GM12864 (cell line): ENCODE measurements at places on chromosomes 4 and X.

DNA sequence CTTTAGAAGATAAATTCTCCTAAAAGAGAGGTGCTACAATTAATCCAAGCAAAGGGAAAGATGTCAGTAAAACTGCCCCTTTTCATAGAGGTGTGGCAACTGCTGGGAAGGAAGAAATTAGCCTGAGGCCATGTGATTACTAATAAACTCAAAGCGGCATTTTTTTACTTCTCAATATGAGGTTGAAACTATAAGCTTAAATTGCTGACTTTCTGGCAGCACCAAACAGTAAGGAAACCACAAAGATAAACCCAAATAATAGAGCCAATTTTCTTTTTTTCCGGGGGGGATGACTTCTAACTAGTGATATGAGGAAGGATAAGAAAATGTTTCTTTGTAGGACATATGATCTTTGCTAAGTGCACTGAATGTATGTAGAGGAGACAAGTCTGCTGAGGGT is 30.9 kb downstream of the AR start:
- DNase-seq: no peak

- DNase-seq: no peak
Measured at GRCh38 chrX:131288738-131289511, at the start of gene IGSF1. Gene IGSF1 (minus strand): TSS chrX:131289306. CDS start chrX:131286674, 2,632 bp downstream.

DNA sequence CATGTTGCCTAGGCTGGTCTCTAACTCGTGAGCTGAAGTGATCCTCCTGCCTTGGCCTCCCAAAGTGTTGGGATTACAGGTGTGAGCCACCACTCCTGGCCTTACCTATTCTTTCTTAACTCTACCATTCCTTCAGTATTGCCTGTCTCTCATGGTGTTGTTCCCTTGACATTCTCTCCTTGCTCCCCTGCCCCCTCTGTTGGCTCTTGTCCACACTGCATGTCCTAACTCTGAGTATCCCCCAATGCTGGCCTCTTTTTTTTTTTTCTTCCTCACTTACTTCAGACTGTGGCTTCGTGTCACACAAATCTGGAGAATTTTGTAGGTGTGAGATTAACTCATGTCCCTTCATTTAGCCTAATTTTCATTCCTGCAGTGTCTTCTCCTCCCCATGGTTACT is 22.9 kb upstream of the FRMPD4 start:
- DNase-seq: no peak

DNA sequence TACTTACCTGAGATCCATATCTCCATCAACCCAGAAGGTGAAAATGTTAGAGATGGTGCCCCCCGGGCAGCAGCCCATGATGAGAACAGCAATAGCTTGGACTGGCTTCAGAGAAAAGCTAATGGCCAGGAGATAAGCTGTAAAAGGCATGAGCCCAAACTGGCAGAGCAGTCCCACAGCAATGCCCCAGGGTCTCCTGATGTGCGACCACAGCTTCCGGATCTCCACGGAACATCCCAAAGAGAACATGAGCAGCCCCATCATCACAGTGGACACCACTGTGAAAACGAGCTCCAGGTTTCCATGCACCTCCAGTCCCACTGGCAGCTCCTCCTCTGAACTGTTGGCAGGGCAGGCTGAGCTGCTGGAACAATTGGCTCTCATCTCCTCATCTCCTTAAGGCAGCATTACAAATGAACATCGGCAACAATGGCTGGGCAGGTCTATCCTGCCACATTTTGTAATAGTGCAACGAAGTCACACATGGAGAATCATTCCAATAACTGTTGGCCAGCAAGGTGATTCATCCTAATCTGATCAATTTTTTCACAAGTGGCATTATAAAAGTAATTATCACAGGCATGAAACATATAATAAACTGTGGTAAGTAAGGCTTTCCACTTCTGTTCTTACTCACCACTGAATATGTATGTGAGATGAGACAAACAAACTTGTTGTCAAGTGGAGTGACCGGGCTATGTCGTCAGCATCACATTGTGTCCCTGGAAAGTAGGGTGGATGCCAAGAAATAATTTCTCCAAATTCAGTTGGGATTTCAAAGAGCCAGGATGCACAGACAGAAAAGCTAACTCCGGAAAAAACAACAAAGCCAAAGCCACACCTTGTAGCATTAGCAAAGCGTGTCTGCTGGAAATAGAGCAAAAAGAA is at the start of gene SLC10A6:
Gene SLC10A6 (minus strand): TSS at position 653 of the 888 bp plus-strand sequence. CDS start 269 bp downstream, at position 384.
- no peak for DNase-seq

DNA sequence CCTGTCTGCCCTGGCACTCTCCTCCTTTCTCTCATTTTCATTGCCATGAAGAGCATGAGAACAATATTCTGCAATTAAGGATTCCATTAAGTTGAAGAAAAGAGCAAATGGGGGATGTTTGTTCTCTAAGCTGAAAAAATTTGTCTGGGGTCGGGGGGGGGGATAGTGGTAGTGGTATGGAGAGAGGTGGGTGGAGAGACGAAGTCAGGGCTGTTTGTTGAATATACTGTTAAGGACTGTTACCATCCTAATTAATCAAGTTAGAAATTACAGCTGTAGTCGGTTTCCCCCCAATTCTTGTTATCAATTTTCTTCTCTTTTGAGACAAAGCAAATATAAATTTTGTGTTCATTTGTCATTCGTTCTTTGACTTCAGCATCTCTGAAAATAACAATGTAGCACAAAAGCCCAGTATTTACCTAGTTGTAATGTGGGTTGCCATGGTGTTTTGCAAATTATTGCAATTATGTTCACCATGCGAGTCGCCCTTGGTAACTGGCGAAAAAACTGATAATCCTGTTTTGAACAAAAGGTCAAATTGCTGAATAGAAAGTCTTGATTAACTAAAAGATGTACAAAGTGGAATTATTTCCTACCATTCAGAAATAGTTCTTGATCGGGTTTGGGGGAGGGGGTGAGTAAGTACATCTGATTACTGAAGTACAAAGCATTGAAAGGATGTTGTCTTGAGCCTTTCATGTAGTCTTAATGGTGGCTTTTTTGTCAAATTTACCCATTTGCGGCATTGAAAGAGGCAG is 139.1 kb downstream of the ARX start:
- no peak for DNase-seq

DNA sequence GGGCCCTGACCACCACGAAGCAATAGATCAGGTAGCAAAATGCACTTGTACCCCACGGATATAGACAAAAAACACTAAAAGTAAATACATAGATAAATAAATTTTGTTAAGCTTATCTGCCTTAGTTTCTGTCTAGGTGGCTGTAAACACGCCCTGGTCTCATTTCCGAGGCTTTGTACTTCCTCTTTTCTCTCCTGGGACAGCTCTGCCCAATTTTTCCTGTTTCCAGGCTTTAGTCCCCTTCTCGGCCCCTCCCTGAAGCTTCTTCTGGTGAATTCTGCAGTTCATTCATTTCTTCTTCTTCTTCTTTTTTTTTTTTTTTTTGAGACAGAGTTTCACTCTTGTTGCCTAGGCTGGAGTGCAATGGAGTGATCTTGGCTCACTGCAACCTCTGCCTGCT is 73.4 kb upstream of the STOX2 start:
- DNase-seq: no peak

GRCh38 chr4:73080789-73081188 is 11.3 kb upstream of the COX18 start:
- DNase-seq: no peak

DNA sequence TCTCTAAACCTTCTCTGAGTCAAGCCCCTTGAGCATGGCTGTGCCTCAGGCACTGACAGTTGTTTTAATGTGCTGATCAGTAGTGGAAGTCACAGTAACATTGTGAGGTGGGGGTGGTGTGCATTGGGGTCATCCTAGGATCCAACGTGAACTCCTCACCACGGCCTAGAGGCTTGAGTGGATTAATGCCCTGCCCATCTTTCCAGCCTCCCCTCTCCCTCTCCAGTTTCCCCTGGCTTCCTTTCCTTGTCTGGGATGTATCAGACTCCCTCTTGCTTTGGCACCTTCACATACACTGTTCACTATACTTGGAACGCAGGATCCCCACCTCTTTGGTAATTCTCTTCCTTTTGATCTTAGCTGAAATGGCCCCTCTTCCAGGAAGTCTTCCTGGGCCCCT is 13.3 kb upstream of the PJA1 start:
- no peak for DNase-seq

GRCh38 chr4:128191115-128191781 is 96.4 kb downstream of the PGRMC2 start:
- peak; percentile 40 for DNase-seq

- no peak for DNase-seq
Measured at GRCh38 chrX:79195027-79195426, 50.5 kb downstream of the GPR174 start.

DNA sequence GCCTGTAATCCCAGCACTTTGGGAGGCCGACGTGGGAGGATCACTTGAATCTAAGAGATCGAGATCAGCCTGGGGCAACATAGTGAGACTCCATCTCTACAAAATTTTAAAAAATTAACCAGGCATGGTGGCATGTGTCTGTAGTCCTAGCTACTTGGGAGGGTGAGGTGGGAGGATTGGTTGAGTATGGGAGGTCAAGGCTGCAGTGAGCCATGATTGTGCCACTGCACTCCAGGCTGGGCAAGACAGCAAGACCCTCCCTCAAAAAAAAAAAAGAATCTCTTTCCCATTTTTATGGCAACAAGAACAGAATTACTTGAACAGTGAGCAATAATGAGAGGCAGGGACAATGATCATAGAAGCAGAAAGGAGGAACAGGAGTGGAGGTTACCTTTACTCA is 94.8 kb downstream of the RNF150 start:
- DNase-seq: no peak

DNA sequence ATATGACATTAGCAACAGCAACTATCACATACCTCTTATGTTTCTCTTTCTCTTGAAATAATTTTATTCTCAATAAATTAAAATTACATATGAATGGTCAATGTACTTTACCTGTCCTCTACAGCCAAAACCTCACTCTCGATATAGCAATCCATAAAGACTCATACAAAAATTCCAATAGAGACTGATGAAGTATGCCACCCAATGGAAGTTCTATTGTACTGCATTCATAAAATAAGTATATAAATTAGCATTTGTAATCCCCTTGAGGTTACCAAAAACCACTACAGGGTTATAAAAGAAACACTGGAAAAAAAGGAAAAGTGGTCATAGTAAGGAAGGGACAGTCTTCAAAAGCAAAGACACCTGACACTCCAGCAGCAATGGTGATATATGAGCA is 32.8 kb downstream of the CLDN2 start:
- no peak for DNase-seq

DNA sequence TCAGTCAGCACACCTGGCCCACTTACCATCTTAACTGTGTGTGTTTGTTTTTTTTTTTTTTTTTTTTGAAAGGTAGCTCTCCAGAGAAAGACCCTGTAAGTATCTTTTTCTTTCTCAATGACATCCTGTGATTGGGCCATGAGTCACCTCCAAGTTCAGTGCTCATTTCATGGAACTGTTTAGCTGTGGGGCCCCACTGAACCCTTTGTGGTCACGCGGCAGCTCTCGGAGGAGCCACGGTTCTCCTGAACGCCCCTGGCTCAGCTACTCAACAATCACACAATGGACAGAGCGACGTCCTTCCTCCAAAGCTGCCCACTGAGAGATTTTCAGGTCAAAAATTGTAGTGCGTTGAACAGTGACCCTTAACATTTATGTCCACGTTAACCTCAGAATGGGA is 14.2 kb upstream of the IL3RA start:
- no peak for DNase-seq

DNA sequence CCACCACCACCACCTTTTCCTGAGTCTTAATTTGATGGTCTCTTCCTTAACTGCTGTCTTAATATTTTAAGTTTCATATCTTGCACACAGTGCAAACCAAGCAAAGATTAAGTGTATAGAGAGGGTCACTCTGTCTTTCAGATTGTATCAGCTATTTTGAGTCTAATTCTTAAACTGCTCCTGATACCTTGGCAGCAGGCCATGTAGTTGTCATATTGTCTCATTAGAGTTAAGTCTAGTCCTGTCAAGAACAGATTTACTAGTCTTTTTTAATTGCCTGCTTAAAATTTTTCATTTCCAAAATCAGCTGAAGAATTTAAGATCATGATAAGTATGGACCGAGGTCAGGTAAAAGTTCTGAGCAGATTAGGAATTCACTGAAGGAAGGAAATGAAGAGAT is 51.5 kb downstream of the FHIP1A start:
- DNase-seq: no peak

DNA sequence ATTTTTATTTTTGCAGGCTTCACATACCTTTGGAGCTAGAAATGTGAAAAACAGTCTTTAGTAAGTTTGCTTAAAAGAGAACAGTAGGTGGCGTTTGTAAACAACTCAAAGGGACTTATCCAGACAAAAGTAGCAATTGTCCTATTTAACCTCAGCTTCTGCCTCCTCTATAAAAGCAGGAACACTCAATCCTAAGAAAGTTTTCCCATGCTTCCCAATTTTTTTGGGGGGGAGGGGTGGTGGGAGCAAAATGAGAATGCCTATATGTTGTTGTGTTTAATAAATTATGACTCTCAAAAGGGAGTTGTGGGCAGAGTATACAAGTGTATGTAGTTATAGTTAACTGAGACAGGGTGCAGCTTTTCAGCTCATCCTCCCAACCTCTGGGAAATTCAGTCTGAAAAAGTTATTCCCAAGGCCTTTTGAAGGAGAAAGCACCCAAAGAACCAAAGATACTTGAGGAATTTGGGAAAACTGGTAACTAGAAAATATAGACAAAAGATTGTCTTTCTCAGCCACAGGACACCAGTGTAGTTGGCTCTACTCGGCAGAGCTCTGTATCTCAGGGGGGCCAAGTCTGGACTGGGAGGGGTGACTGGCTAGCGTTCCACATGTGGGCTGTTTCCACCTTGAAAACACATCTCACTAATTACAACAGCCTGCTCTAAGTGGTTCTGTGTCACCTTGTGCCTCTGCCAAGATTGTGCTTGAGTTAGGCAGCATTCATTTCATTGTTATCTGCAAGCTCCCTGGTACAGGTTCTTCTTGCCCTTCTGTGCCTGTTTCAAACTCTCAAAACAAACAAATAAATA is 2.8 kb downstream of the SFRP2 start:
- peak; percentile 2 for DNase-seq

GRCh38 chr4:82787342-82787741 is 11.3 kb downstream of the SCD5 start:
- DNase-seq: no peak

DNA sequence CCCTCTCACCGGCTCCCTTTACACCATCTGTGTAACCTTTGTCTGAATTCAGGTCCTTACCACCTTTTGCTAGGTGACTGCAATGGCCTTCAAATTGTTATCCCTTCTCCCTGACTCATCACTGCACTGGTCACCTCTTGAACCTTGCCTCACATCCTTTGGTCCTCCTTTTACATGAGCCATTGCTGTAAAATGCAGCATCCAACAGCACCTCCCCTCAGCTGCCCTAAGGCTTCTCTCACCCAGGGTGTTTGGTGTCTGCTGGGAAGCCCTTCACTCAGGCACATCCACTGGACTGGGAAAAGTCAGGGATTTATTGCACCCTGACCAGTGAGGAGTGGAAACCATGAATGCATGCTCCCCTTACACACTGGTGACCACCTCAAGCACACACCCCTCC is 192.5 kb upstream of the GATB start:
- no peak for DNase-seq
